NCI-H1092 (cell line): ENCODE measurements at places on chromosomes 5 and 9.

GRCh38 chr9:132591244-132591643 lies 8.8 kb downstream of the BARHL1 start:
- DNase-seq, result no peak

GRCh38 chr9:37528652-37529471 lies 43.1 kb downstream of the POLR1E start:
- DNase-seq, result no peak

DNA sequence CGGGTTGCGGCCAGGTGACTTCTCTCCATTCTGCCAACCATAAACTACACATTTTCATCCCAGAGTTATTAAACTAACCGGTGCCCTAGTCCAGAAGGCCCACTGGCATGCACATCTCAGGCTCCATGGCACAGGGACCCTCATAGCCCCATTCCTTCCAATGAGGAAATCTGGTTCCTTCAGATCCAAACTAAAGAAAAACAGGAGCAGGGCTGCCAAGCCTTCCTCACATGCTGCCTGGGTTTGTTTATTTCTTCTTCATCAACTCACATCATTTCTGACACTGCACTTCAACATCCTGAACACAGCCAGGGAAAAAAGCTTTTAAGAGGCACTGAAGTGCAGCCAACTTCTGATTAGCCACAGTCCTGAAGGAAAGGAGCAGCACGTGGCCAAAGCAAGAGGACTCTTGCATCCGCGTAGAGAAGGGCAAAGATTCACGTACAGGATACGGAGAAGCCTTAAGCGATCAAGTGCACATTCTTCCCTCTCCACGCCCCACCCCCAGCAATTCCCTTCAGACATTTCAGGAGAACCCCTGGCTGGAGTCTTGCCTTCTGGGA lies 22.5 kb downstream of the LHFPL2 start:
- DNase-seq, result no peak

DNA sequence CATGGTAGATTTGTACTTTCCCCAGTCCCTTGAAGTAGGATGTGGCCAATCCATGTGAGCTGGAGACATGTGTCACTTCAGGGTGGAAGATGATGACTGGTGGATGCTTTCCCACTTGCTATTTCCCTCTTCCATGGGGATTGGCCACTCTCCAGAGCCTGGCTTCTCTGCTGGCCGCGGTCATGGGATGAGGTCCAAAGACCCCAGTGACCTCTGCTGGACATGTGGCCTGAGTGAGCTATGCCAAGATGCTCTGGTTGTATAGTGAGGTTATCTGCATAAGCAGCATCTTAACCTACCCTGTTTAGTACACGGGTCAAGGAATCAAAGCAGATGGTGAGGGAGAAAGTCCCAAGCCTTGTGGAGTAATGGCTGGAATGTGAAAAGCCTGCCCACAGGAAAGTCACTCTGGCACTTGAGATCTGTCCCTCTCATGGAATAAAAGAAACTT lies 47.1 kb downstream of the SH3PXD2B start:
- no peak for DNase-seq

DNA sequence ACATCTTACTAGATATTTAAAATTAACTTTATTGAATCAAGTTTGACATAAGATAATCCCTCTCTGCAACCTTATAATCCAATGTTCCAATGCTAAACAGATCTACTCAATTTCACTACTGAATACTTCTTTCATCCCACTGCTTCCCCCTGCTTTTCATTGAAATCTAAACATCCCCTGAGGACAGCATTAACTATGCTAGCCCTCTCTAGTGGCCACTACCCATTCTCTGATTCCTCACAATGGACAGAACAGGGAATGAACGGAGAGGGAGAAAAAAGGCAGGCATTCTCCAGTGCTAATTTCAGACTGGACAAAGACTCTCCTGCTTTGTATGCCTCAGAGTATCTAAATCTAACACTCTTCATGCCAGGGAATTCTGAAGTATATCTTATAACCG lies 54.3 kb upstream of the RGS7BP start:
- no peak for DNase-seq

GRCh38 chr5:98777295-98777694 lies 3.8 kb downstream of the RGMB start:
- no peak for DNase-seq

DNA sequence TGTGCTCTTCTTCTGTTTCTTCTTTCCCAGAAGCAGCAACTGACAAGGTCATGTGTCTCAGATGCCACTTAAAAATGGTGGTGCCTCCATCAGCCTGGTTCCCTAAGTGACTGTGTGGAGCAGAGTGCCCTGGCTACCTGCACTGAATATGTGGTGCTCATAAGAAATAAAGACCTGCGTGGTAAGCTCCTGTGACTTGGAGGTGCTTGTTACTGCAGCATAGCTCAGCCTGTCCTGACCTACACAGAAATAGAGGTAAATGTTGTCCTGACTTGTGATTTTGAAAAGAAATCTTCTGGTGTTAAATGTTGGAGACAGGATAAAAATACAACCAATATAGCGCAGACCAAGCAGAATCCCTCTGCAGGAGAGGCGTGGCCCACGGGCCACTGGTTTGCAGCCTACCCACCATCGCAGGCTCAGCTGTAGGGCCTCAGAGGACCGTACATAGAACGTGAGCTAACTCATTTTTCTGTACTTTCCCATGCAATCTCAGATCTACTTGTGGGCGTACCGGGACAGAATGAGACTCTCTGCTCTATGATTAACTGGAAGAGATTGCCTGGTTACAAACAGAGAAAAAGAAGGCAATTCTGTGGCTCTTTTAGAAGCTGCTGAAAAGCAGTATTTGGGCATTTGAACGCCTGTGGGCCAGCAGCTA lies 79.4 kb upstream of the UNC5A start:
- DNase-seq, result no peak

DNA sequence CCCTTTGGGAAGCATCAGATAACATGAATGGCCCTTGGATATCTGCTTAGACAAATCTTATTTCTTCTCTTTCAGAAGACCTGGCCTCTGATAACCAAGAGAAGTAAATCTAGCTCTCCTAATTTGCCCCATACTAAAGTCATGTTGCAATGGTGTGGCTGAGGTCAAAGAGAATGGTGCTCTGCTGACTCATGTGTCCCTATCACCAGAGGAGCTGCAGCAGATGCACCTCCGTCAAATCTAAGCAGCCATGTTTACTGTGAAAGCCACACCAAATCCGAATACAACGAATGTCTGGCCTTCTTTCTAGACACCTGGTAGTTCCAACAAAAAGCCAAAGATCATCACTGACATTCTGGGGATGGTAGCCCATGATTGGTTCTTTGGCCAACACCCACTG lies 23.2 kb downstream of the RETREG1 start:
- no peak for DNase-seq

GRCh38 chr5:11497651-11498050 lies 406.6 kb downstream of the CTNND2 start:
- no peak for DNase-seq

DNA sequence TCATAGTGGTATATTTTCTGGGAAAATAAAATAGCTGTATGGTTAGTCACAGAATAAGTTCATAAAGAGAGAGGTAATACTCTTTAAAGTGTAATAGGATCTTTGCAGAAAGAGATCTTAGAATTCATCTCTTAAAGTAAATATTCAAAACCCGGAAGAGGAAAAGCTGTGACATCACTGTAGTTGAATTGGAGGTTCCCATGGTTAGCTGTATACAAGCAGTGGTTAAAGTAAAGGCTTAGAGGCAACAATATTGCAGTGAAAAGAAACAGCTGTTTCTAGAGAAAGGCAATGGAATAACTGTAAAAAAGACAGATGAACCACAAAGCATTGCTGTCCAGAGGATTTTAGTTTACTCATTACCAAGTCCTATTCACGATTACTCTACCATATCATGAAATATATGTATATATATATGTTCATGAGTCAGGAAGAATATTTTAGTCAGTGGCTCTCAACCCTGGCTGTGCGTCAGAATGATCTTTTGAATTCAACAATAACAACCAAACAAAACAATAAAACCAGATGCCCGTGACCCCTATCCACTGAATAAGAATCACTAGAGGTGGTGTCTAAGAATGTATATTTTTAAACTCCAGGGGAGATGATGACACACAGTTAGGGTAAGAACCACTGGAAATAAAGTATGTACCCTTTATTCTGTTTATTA lies 4.7 kb downstream of the ERCC6L2 start:
- no peak for DNase-seq

- DNase-seq, result no peak
Observed at GRCh38 chr5:44645502-44645901, 163.2 kb upstream of the MRPS30 start.
